Central memory CD4-positive, alpha-beta T cell (primary cell): ENCODE measurements at places on chromosomes 12 and 14.

DNA sequence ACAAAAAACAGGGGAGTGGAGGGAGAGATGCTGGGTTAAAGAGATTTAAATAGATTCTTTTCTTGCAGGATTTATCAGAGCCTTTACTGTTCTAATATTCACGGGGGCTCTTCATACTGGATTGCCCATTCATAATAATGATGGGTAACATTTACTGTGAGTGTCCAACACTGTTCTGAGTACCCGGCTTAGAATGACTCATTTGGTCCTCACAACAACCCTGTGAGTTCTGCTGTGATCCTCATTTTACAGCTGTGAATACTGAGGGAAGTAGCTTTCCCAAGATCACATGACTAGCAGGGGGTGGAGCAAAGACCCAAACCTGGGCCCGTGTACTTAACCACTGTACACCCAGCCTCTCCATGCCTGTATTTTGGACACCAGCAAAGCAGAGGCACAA lies 113.4 kb downstream of the NT5DC3 start:
- no peak for DNase-seq

GRCh38 chr12:12214635-12215131 lies 52.2 kb downstream of the LRP6 start:
- no peak for DNase-seq

- DNase-seq = no peak
Measured at GRCh38 chr14:105050551-105050897, 14.7 kb downstream of the GPR132 start.

GRCh38 chr12:52390739-52391617 lies 5.5 kb upstream of the KRT84 start:
- DNase-seq = no peak

GRCh38 chr12:13165617-13166041 lies 30.9 kb upstream of the EMP1 start:
- peak; percentile 49 for DNase-seq

- DNase-seq = no peak
Measured at GRCh38 chr12:107275530-107275929, 182.2 kb upstream of the CRY1 start.

- DNase-seq = no peak
Measured at GRCh38 chr14:29895591-29896083, 32.0 kb downstream of the PRKD1 start.

DNA sequence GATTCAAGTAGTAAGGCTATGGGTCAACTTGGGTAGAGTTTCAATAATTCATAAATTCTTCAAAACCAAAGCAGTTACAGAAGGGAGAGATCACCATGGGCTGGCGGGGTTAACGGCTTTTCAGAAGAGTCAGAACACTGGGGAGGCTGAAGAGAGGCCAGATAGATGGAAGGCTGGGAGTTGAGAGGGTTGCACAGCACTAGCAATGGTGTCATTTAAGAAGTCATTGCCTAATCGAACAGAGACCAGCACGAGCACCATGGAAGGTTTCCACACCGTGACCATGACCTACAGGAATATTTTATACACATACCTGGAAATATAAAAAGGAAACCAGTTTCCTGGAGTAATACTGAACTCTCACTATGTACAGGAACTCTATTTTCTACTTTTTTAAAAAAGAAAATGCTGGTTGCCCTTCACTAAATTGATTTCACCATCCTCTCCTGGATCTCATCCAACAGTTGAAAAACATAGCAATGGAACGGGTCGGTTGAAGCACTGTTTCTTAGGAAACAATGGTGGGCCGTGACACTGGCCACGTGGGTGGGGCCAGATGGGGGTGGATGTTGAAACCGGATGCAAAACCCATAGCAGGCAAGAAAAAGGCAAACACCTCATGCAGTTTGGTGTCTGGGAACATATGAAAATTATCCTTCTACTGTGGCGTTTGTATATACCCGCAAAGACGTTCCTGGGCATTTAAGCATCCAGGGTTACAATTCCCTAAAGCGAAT lies 38.0 kb upstream of the RIN3 start:
- DNase-seq = no peak

- no peak for DNase-seq
Measured at GRCh38 chr12:132486168-132486567, 3.8 kb upstream of the FBRSL1 start.

DNA sequence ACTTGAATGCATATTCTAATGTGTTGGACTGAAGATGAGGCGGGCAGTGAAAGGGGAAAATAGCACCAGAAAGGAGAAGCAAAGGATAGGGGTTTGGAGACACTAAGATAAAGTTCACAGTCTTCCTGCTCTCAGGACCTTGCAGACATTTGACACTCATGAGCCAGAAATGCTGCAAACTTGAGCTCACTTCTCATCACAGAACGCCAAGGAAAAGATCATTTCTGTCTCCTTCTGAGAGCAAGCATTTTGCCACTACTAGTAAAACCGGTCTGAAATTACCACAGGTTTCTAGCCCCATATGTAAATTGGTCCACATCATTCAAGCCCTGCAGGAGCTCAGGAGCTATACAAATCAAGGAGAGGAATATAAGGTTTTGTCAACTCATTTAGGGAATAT lies 44.6 kb upstream of the ANO2 start:
- DNase-seq = no peak

GRCh38 chr12:7472060-7472459 lies 28.1 kb upstream of the CD163L1 start:
- no peak for DNase-seq

DNA sequence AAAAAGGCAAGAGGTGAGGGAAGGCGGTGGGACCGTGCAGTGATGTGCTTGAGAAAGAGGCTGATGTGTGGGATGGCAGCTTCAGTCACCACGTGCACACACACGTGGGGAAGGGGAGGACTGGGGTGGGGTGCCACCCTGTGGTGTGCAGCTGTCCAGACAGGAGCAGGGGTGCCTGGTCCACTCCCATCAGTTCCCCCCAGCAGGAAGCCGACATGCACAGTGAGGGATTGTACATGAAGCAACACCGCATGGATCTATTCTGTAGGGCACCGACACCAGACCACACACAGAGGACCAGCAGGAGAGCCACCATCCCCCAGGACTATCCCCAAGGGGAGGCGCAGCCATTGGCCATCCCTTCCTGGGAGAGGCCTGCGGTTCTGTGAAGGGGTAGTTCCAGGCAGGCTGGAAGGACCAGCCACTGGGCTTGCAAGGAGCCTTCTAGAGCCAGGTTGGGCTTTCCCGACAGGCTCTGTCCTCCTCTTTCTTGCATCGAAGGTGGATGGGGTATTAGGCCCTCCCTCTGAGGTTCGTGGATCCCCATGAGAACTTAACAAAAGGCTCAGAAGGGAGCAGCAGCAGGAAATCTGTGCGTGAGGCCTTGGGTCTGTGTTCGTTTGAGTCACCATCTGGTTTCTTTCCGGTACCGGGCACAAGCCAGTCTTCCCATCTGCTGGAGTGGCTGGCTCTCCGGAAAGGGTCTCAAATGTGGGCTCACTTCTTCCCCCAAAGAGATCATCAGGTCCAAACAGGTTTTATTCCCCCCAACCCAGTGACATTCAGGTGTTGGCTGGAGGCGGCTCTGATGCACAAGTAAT lies 59.8 kb downstream of the PLEKHG3 start:
- DNase-seq = no peak

DNA sequence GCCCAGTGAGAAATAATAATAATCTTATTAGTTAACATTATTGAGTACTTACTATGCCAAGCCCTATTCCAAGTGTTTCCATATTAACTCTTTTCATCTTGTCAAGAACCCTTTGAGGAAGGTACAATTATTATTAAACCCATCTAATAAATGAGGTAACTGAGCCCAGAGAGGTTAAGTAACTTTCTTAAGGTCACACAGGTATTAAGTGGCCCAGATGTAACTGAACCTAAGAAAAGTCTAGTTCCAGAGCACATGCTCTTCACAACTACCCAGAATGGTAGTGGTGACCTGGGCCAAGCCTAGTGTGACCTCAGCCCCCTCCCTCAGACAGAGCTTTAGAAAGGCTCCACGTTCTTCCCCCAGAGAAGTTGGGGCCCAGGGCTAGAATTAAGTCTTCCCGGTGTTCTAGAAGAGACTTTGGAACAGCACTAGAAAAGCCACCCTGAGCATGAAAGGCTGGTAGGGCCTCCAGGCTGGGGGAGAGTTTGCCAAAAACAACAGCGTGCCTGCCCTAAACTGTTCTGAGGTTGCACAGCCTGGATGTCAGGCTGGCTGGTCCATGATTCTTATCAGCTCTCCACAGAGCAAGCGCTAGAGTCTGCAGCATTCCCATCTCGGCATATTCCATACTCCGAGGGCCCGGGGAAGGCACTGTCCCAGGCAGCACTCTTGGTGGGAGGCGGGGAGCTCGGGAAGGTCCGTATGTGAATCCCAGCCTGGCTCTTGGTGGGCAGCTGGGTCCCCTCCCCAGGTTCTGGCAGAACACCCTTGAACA lies 41.3 kb upstream of the CTDSP2 start:
- DNase-seq = no peak

DNA sequence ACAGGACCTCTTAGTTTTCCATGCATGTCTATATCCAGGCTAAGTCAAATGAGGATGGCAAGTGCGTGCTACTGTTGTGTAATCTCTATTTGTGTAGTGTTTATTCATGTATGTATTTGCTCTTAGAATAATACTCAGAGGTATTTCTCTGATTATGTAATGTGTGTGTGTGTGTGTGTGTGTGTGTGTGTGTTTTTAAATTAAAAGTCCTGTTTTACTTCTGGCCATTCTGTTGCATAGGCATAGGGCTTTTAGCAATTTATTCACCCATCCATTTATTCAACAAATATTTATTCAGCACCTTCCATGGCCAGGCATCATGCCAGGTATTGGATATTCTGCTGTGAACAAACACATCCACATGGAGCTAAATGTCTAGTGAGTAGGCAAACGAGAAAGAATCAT lies 63.5 kb downstream of the PELI2 start:
- DNase-seq = no peak

DNA sequence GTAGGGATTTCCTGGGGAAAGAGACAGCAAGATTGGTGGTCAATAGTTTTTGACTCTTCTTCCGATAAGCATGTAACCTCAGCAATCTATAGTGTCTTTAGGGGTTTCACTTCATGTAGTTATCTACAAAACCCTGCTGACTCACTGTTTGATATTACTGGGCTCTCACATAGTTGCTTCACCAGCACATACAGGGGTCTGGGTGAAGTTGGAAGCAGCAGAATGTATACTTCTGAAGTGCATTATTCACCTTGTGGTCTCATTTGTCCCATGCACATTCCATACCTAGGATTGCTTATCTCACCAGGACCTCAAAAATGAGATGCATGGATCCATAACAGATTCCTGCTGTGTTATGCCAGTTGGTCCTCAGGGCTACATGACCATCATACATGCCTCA lies 280.0 kb downstream of the LRIG3 start:
- no peak for DNase-seq

GRCh38 chr14:104119119-104119487 lies 19.3 kb upstream of the KIF26A start:
- DNase-seq = no peak
